ENCODE measurements at places on chromosomes 16 and 17.

- no peak for DNase-seq
Observed at GRCh38 chr17:52124561-52124960, 34.0 kb downstream of the CA10 start.

DNA sequence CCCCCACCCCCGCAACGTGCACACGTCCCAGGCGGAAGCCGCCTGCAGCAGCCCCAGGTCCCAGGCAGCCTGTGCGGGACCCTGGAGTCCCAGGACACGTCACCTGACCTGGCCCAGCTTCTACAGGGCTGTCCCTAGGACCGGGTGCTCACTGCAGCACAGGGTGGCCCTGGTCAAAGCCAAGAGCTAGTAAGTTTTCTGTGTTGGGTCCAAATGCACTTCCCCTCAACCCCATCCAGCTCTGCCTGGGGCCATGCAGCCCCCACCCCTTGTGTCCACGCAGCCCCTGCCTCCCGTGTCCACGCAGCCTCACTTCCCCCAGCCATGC, 22.1 kb upstream of the PVALEF start:
- no peak for DNase-seq

DNA sequence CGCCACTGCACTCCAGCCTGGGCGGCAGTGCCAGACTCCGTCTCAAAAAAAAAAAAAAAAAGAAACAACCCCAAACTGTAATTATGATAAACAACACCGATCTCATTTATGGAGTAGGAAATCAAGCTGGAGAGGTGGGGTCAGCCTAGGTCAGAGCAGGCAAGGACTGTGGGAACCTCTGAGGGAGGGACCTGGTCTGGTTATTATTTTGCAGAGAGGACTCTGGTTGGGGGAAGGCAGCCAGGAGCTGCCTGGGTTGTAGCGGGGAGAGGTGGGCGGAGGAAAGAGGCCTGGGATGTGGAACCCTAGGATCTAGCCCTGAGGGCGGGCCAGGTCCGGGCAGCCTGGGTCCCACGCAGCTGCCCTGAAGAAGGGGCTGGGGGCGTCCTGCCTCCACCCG, 10.9 kb upstream of the HS3ST6 start:
- DNase-seq: no peak

- no peak for DNase-seq
Observed at GRCh38 chr17:82752371-82753200, 721 bp downstream of the TBCD start.

DNA sequence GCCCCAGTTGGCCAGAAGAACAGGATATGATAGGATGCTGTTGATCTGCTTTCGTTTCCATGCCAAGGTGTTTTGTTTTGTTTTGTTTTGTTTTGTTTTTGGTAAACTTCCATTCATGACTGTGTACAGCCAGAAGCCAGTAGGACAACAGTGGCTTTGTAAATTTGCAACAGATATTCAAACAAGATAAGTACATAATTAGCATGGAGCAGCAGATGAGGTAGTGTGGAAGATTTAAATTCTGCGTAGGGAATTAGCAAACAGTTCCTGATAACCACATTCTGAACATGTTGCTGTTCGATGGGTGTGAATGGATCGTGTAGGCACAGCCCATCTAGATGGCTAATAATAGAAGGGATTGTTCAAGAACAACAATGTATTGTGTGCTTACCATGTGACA, 1080.1 kb upstream of the RBFOX1 start:
- no peak for DNase-seq

GRCh38 chr17:8122924-8123694, 797 bp downstream of the HES7 start:
- no peak for DNase-seq

DNA sequence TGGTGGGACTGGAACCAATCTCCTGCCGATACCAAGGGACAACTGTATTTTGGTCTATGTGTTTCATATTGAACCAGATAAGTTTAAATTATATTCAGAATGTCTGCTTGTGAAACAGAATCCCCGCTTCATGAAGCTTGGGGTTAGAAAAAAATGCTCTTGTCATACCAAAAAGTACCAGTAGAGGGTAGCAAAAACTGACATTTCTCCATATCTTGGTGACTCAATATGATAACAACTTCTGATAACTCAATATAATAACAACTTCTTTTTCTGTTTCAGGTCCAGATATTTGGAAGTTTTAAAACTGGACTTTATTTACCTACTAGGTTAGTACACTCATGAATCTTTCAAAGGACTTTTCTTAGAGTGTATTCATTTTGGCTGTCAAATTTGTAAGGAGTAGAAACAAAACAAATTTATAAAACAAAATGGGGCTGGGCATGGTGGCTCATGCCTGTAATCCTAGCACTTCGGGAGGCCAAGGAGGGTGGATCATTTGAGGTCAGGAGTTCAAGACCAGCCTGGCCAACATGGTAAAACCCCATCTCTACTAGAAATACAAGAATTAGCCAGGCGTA, 52.3 kb upstream of the ADCY7 start:
- no peak for DNase-seq

DNA sequence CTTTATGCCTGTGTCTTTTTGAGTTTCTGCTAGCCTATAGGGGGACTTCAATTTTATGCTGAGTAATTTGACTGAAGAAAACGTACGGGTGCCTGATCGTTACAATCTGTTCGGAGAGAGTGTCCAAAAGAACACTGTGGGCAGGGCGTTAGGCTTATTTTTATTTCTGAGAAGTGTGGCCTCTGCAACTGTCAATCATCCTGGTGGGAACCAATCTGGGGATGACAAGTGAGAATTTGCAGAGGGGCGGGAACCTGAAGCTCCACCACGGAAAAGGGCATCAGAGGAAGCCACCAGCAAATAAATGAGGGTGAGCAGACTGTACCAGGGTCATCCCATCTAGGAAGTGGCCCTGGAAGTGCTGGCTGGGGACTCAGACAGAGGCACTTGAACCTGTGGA, 12.0 kb upstream of the CDYL2 start:
- no peak for DNase-seq

GRCh38 chr16:4010225-4011158, 105.8 kb downstream of the ADCY9 start:
- DNase-seq: no peak

GRCh38 chr16:11651796-11652195, 16.5 kb upstream of the SNN start:
- DNase-seq: no peak

- no peak for DNase-seq
Observed at GRCh38 chr16:49608098-49608497, 234.5 kb downstream of the C16orf78 start.

- no peak for DNase-seq
Observed at GRCh38 chr17:78416791-78417530, 38.5 kb downstream of the PGS1 start.

GRCh38 chr17:38556239-38556638, 49.5 kb downstream of the SRCIN1 start:
- no peak for DNase-seq
